ENCODE measurements at places on chromosomes 7 and 10. TPM values are rescaled to one million over a fixed set of nuclear protein-coding genes. Genes with fewer than 3 reads are reported as not detected.
A peak's percentile ranks its signal among the peaks of the same experiment; 100 is the strongest.

- DNase-seq = no peak
Observed at GRCh38 chr10:116654816-116655215, 34.1 kb downstream of the PNLIPRP2 start.

- DNase-seq = no peak
Observed at GRCh38 chr10:117186832-117187615, 10.3 kb upstream of the KCNK18 start.

- peak; percentile 27 for DNase-seq
Observed at GRCh38 chr10:115355162-115355760, 262.1 kb downstream of the ATRNL1 start.

DNA sequence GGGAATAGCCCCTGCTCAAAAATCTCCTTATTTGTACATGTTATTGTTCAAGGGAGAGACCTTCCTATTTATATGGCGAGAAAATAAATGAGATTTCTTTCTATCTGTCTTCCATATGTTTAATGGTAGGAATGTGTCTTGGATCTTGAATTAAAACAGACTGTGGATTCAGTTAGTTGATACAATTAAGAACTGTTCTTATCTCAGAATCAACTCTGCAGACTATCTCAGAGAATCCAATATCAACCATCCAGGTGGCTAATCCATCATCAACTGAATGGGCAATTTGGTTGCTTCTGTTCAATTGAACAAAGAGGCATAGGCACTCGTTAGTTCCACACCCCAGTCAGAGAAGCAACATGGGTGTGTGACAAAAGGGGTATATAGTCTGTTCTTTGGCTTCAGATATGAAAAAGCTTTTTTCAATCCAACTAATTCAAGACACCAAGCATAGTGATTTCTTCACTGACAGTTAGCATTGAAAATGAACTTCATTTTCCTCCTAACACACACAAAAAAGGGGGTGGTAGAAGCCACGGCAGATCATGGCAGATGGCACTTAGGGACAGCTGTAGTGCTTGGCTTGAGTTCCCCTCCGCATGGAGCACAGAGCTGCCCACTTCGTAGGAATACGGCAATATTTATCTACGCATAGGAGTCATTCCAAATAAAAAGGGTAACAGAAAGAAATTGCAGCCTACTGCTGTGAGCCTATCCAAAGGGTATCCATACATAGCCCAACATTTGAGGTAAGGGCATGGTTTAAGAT is 135.9 kb downstream of the KIAA1217 start:
- DNase-seq = no peak

- DNase-seq = no peak
Observed at GRCh38 chr10:83617692-83618545, 521.4 kb upstream of the GHITM start.

The ITGA8 gene
- total RNA-seq = 10.3 TPM

The VKORC1L1 gene
- total RNA-seq = 10.7 TPM

GRCh38 chr7:43768887-43769272 is 10.4 kb downstream of the BLVRA start:
- no peak for DNase-seq

GRCh38 chr10:91603931-91604331 is 28.9 kb downstream of the PPP1R3C start:
- DNase-seq = peak; percentile 47

- no peak for DNase-seq
Observed at GRCh38 chr10:49596493-49596809, 13.7 kb upstream of the SLC18A3 start.

DNA sequence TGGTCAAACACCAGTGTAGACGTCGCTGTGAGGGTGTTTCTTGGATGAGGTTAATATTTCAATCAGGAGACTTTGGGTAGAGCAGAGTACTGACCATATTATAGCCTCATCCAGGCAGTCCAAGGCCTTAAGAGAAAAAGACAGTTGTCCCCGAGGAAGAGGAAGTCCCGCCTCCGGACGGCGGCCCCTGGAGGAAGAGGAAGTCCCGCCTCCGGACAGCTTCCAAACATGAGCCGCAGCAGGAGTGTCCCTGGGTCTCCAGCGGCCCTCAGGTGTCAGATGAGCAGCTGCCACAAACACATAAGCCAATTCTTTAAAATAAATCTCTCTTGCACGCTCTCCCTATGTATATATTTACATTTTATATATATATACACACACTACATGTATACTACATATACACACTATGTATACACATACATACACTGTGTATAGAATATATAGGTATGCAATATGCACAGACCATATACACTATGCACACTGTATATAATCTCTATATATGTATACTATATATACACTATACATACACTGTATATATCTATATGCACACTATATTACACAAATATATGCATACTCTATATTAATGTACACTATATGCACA is 37.5 kb downstream of the PWWP2B start:
- no peak for DNase-seq

GRCh38 chr10:43946445-43946844 is 297.8 kb upstream of the ZNF32 start:
- DNase-seq = no peak

- DNase-seq = no peak
Observed at GRCh38 chr7:39240864-39241263, 263.2 kb downstream of the POU6F2 start.

The PRKAR2B gene
- total RNA-seq = 12.4 TPM

- DNase-seq = no peak
Observed at GRCh38 chr7:151381348-151382078, 28.3 kb downstream of the WDR86 start.

The ZNF398 gene
- total RNA-seq = 28.9 TPM

- no peak for DNase-seq
Observed at GRCh38 chr7:143359771-143360353, 2.7 kb downstream of the FAM131B start.

DNA sequence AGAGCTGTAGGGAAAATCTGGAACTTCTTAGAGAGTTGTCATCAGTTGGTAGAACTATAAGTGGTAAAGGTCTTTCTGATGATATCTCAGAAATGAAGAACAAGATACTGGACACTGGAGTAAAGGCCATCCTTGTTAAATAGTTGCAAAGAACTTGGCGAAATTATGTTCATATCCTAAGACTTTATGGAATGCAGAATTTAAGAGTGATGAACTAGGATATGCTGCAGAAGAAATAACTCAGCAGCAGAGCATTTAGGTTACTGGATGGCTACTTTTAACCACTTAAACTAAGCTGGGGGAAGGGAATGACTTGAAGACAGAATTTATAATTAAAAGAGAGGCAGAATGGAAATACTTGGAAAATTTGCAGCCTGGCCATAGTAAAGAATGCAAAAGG is 23.7 kb downstream of the PTEN start:
- no peak for DNase-seq
